ENCODE measurements at places on chromosomes 13 and 19. TPM values are rescaled to one million over a fixed set of nuclear protein-coding genes. Genes with fewer than 3 reads are reported as not detected.

DNA sequence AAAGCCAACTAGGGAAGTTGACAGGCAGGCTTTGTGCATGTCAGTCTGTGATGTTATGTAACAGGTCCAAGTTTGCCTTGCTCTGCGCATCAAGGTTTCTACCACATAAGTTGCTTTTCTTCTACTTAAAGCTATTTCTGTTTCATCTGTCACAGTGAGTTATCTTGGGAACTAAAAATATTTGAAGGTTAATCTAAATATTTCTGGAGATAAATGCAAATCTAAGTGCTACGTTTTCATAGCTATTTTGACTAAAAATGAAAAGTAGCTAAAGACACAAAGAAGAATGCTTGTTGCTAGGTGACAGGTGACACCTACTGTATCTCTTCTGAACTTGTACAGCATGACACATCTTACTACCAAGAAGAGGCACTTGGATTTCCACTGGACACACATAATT, 135.6 kb downstream of the KLF12 start:
- no peak for DNase-seq
- peaks cover 22% of the 10 kb centered on the region for H3K4me1 ChIP-seq
- no peak overlapping the region for H3K27ac ChIP-seq
- H3K36me3 ChIP-seq = no peaks in the 10 kb centered on the region
- no peaks in the 10 kb centered on the region for H3K27me3 ChIP-seq
- H3K4me3 ChIP-seq = no peak overlapping the region

COQ8B gene
- total RNA-seq = 25.7 TPM

CYP2S1 gene
- not detected for total RNA-seq

DNA sequence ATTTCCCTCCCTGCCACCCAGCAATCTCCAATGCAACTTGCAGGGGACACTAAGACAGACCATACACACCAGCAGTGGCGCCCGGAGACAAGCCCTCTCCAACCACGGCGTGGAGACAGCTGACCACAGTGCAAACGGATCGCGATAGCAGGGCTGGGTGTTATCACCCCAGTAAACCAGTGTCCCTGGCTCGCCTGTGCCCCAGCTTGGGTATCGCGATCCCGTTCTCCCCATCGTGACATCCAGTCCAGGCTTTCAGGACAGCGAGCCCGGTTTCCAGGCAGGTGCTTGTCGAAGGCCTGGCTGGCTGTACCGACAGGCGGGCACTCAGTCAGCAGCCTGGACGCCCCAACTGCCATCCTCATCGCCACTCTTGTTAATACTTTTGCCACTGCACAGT, 20.7 kb upstream of the NANOS2 start:
- no peak overlapping the region for H3K4me3 ChIP-seq
- peaks cover 13% of the 10 kb centered on the region for H3K27me3 ChIP-seq
- no peak overlapping the region for H3K27ac ChIP-seq
- no peak for DNase-seq
- no peaks in the 10 kb centered on the region for H3K4me1 ChIP-seq

- H3K27ac ChIP-seq = no peak overlapping the region
- DNase-seq = no peak
- H3K27me3 ChIP-seq = peaks cover 15% of the 10 kb centered on the region
- no peaks in the 10 kb centered on the region for H3K36me3 ChIP-seq
- H3K4me1 ChIP-seq = peaks cover 12% of the 10 kb centered on the region
- no peak overlapping the region for H3K4me3 ChIP-seq
These were observed 3.4 kb downstream of the CADM4 start for GRCh38 chr19:43636121-43636683.

- peaks cover 3% of the 10 kb centered on the region for H3K4me1 ChIP-seq
- no peak overlapping the region for H3K27ac ChIP-seq
- no peak for DNase-seq
- H3K27me3 ChIP-seq = peaks cover 4% of the 10 kb centered on the region
These were observed 50.3 kb upstream of the TUBGCP3 start for GRCh38 chr13:112638157-112638750.

DNA sequence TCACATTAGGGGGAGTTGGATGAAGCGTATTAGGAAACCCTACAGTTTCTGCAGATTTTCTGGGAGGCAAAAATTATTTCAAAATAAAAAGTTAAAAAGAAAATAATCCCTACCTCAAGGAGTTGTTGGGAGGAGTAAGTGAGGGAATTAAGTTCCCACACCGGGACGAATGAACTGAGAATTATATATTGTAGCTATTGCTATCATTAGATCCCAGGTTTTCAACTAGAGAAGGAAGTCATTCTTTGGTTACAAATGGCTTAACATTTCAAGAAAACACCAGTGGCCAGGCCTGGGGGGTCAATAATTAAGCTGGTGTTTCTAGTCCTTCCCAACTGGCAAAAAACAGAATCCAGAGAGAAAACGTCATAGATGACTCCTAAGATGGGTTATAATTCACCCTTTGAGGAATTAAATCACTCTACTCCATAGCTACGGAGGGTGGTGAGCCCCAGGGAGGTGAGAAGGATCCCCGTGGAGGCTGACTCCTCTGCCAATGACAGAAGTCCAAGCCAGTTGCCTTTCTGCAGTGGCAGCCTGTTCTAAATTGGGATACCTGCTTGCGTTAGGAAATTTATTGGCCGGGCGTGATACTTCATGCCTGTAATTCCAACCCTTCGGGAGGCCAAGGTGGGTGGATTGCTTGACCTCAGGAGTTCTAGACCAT, 1.2 kb upstream of the MYDGF start:
- no peak overlapping the region for H3K27ac ChIP-seq
- H3K4me1 ChIP-seq = peaks cover 18% of the 10 kb centered on the region

Measured in CD8-positive, alpha-beta memory T cell (primary cell).